ENCODE measurements at places on chromosomes 7 and 10. TPM values are rescaled to one million over a fixed set of nuclear protein-coding genes. Genes with fewer than 3 reads are reported as not detected.

VGF gene
- total RNA-seq: 0.23 TPM

RSU1 gene
- 51.4 TPM for total RNA-seq

DNA sequence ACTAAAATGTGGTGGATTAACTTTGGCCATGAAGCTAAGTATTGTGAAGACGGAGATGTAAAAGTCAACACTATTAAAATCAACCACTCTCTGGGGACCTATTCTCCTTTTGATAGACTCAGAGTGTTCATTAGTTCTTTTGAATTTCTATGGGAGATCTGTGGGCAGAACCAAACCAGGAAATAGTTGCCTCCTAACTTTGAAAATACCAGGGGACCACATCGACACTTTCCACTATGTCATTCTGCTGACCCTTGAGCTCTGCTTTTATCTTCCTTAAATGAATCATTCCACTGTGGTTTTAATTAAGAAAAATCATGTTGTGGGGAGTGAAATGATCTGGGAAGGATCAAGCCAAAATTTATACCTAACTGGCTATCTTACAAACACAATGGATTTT is 960.5 kb downstream of the GATA3 start:
- H3K27me3 ChIP-seq: no peaks in the 10 kb centered on the region
- H3K4me1 ChIP-seq: no peaks in the 10 kb centered on the region
- no peak overlapping the region for H3K4me3 ChIP-seq
- H3K36me3 ChIP-seq: no peaks in the 10 kb centered on the region

GRCh38 chr10:103145046-103145445 is 48.0 kb downstream of the NT5C2 start:
- no peak overlapping the region for H3K27ac ChIP-seq
- no peaks in the 10 kb centered on the region for H3K27me3 ChIP-seq
- no peak overlapping the region for H3K4me3 ChIP-seq

GRCh38 chr10:128147669-128148068 is 21.4 kb upstream of the MKI67 start:
- peaks cover 8% of the 10 kb centered on the region for H3K4me1 ChIP-seq
- no peak overlapping the region for H3K27ac ChIP-seq
- DNase-seq: no peak
- H3K36me3 ChIP-seq: no peaks in the 10 kb centered on the region
- no peak overlapping the region for H3K4me3 ChIP-seq

Data from GM12878 (cell line).